ENCODE measurements at places on chromosomes 3 and 15.

DNA sequence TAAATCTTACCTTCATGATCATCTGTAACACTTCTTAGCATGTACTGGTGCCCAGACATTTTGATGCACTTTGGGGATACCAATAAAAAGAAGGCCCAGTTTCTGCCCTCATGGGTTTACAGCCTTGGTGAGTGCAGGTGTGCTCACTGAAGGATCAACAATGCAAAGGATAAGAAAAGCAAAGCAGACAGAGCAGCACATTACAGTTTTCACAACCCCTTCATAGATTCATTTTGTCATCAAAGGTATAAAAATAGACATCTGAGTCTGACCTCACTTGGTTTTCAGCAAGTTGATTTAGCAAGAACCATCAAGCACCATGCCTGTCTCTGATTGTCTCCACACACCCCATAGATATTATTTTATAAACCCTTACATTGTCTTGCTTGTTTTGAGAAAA lies 77.6 kb downstream of the BFSP2 start:
- DNase-seq = peak; percentile 53

- no peak for DNase-seq
Measured at GRCh38 chr3:192336286-192336685, 391.1 kb downstream of the FGF12 start.

DNA sequence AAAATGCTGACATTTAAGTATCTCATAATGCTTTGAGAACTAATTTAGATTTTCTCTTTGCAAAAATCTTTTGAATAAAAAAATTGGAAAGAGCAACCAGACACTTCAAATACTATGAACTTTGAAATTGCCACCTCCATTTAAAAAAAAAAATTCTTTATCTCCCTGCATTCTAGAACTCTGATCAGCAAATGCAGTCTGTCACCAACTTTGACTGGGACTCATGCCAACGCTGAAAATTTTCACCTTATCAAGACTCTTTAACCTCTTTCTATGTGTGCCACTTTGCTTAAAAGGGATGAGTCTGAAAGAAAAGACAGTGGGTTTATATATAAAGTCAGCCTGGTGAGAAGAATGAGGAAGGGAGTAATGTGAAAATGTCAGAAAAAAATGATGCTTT lies 191.2 kb upstream of the ARPP21 start:
- DNase-seq = no peak

GRCh38 chr15:31012455-31012854 lies 21.0 kb upstream of the MTMR10 start:
- DNase-seq = no peak

GRCh38 chr15:62035256-62035924 lies 24.9 kb downstream of the VPS13C start:
- DNase-seq = no peak

GRCh38 chr15:49848282-49848724 lies 227.5 kb downstream of the DTWD1 start:
- no peak for DNase-seq

DNA sequence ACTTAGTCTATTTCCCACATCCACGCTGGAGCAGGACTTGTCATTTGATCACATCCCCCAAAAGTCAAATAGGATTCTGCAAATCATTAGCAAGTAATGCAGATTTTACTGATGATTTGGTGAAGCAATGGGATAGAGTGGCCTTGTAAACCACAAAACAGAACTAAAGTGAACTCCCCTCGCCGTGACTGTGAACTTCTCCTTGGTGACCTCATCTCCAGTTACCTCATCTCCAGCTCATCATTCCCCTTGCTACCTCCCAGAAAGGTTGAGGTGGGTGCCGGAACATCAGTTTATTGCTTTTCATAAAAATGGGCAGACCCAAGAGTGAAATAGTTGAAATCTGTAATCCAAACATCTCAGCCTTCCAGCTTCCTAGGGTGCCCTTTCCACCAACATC lies 36.7 kb upstream of the ADPGK start:
- DNase-seq = no peak

DNA sequence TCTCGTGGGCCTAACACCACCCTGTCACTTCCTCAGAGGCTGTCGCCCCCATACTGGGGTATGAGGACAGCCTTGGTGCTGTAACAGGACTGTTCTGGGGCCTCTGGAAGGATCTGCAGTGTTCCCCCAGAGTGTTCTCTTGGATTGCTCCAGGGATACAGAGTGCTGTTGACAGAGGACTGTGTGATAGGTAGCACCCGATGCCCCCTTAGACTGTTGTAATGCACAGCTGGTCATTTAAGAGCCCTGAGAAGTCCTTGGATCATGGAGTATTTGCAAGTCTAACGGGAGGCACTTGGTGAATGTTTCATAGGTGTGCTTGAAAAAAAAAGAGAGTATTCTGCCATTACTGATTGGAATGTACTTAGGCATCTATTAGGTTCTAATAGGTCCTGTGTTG lies 35.4 kb upstream of the UBE3A start:
- DNase-seq = no peak

DNA sequence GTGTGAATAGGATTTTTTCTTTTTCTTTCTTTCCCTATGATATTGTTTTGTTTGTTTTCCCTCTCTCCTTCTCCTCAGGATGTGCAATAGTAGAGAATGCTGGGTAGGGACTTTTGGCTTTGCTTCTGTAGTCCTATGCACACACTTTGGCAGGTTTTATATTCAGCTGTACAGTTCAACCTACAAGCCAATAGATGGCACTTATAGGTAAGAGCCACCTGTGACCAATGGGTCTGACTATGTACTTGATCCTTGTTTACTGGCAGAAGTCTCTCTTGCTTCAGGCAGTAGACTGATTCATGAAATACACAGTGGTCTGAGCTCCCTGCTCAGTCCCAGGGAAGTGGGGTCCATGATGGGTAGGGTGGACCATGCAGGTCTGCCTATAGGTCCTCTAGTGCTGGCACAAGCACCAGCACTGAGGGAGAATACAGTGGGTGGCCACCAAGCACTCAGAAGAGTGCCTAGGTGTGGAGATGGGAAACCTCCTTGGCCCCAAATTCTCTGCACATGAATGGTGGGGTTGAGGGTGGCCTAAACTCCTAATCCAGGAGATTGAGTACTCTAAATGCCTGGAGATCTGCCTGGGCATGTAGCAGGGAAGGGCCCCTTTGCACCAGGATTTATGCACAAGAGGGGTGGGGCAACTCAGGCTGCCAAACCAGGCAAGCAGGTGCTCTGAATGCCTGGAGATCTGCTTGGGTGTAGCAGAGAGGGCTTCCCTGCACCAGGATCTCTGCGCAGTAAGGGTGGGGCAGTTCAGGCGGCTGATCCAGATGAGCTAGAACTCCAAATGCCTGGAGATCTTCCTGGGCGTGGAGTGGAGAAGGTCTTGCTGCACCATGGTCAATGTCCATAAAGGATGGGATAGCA lies 176.1 kb downstream of the DOCK3 start:
- no peak for DNase-seq

DNA sequence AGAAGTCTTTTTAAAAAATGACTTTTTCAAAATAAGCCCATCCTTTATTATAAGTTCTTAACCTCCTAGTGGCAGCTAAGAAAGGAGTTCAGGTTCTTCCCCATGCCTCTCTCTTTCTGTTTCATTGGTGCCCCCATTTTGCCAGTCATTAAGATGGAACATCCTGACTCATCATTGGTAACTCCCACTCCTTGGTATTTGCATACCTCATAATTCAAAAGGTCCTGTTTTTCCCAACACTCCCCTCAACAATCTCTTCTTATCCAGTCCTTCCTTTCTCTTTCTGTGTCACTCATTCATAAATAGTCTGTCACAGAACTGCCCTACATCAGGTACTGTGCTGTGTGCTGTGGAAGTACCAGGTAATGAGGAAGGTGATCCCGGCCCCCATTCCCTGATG lies 394.0 kb downstream of the FOXP1 start:
- DNase-seq = no peak

- DNase-seq = peak; percentile 45
Measured at GRCh38 chr3:176939022-176939817, 258.1 kb downstream of the TBL1XR1 start.

DNA sequence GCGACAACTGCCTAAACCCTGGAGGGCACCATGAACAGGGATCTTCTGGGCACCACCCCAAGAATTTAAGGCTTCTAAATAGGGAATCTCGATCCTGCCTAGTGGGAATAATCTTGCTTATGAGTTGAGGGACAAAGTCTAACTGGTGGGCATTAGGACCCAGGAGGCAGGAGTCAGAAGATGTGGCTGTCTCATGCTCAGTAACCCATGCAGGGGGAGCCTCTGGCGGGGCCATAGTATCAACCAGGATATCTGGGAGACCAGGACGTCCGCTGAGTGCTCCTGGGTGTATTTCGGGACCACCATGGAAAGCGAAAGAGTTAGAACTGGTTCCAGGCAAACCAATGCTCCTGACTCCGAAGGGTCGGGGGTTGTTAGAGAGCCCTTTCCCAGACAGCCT lies 356.1 kb downstream of the OTOL1 start:
- no peak for DNase-seq

- DNase-seq = no peak
Measured at GRCh38 chr15:60737217-60737616, 258.3 kb upstream of the ICE2 start.

DNA sequence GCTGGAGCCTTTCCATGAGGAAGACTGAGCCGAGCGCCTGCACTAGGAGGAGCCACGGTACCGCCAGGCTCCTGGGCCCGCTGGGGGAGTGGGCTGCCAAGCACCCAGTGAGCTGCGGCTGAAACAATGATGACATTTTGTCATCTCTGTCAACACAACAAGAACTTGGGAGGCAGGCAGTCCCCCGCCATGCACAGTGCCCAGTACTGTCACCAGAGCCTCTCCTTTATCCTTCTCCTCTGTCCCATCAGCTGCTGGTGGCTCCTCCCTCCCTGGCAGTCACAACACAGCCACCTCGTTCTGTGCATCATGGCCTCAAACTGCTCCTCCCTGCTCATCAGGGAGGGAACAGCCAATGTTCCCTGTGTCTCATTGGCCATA lies 34.0 kb upstream of the PCSK6 start:
- no peak for DNase-seq

- no peak for DNase-seq
Measured at GRCh38 chr3:108189440-108189839, 32.8 kb downstream of the IFT57 start.

- no peak for DNase-seq
Measured at GRCh38 chr3:45020534-45020933, 5.6 kb upstream of the CLEC3B start.

GRCh38 chr3:189369636-189370035 lies 197.9 kb downstream of the TPRG1 start:
- DNase-seq = no peak

DNA sequence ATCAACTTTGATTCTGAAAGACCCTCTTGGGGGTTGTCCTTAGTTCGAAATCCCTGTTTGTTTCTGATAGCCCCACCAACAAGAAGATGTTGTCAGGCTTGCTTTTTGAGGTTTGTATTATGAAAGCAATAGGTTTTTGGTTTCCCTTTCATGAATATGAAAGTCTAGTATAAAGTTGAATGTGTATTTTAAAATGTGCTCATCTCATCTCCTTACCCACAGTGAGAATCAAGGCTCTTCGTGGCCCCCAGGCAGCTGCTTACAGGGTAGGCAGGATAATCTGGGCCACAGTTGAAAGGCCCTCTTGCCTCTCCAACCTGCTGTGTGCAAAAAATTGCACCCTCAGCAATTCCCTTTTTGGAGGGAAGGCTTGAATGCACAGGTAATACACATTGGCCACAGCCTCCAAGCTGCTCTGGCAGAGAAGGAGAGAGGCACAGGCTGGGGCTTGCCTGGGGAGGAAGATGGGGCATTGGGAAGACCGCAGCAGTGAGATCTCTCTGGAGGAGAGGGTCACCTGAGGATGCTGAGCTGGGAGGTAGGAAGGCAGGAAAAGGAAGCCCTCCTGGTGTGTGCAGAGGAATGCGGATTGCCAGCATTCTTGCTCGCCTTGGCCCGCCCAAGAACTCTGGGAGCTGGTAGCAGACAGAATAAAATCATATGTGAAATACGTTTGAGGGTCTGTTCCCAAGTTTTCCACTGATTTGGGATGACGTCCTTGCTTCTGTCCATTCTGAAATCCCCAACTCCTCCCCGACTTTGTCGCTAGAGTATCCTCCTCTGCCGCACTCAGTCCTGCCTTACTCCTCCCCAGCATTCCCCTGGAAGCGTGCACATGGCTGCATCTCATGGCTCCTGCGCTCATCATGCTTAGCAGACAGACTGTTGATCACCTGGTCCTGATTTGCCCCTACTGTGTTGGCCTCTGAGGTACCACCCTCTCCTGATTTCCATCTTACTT lies 196.4 kb downstream of the RPLP1 start:
- no peak for DNase-seq

- peak; percentile 22 for DNase-seq
Measured at GRCh38 chr3:56921573-56922453, 120.1 kb upstream of the ARHGEF3 start.

GRCh38 chr3:40924559-40925141 lies 274.7 kb upstream of the CTNNB1 start:
- no peak for DNase-seq

GRCh38 chr15:35993196-35993595 lies 447.2 kb upstream of the DPH6 start:
- no peak for DNase-seq

GRCh38 chr3:40097131-40098117 lies 212.1 kb upstream of the EIF1B start:
- no peak for DNase-seq

DNA sequence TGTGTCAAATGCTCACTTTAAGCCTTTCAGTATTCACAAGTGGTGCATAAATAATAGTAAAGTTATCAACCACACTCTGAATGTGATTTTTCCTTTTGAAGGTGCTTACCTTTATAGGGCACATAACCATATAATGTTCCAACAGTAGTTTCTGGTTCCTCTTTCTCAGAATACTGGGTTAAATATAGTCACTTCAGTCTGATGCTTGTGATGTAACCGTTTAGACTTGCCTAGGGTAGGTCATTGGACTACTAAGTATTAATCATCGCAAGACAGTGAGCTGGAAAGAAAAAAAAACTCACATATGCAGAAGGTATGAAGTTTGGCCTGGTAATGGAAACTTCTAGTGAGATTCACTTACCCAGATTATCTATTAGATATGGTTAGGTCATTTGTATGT lies 1.9 kb downstream of the KBTBD8 start:
- peak; percentile 85 for DNase-seq

DNA sequence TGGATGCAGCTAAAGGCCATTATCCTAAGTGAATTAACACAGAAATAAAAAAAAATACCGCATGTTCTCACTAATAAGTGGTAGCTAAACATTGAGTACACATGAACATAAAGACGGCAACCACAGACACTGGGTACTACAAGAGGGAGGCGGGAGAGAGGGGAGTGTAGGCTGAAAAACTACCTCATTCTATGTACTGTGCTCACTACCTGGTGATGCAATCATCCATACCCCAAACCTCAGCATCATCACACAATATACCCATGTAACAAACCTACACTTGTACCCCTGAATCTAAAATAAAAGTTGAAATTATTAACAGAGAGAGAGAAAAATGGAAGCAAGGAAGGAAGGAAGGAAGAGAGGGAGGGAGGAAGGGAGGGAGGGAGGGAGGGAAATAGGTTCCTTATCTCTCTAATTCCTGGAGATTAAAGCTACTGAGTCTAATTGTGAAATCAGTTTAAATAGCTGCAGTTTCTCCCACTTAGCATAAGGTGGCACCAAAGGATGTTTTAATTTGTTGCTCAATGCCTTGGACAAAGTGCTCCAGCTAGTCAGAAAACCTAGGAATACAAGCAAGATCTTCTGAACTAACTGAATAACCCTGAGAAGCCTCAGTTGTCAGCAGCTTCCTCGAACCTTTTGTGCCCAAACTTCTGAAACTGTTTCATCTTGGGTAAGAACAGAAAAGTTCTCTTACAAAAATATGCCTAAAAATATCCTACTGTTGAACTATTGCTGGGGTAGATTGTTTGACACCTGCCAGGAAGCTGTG lies 79.4 kb upstream of the ATP11B start:
- DNase-seq = peak; percentile 51

Data from B cell (primary cell).